Stimulated activated CD4-positive, alpha-beta T cell treated with anti-CD3 and anti-CD28 coated beads, Interleukin-12 subunit alpha, Interleukin-12 subunit beta, amount 100 ng/mL, for 4 hours (primary cell): ENCODE measurements at places on chromosomes 11 and 22.
A peak's percentile ranks its signal among the peaks of the same experiment; 100 is the strongest.

DNA sequence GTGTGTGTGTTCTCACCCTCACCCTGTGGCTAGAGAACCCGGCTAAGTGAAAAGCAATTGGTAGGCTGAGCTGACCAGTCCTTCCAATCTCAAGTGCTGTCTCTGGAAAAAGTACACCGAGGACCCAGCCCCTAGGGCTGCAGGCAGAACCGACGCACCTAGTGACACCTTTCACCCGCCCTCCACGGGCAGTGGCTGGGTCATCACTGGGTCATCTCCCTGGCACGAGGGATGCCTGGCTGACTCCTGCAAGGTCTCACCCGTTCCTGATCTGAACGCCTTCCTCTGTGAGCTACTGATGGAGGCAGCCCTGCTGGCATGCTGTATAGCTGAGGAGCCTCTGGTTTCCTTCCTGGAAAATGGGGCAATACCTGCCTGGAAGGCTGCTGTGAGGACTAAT, 311.5 kb downstream of the NTM start:
- DNase-seq, result no peak

DNA sequence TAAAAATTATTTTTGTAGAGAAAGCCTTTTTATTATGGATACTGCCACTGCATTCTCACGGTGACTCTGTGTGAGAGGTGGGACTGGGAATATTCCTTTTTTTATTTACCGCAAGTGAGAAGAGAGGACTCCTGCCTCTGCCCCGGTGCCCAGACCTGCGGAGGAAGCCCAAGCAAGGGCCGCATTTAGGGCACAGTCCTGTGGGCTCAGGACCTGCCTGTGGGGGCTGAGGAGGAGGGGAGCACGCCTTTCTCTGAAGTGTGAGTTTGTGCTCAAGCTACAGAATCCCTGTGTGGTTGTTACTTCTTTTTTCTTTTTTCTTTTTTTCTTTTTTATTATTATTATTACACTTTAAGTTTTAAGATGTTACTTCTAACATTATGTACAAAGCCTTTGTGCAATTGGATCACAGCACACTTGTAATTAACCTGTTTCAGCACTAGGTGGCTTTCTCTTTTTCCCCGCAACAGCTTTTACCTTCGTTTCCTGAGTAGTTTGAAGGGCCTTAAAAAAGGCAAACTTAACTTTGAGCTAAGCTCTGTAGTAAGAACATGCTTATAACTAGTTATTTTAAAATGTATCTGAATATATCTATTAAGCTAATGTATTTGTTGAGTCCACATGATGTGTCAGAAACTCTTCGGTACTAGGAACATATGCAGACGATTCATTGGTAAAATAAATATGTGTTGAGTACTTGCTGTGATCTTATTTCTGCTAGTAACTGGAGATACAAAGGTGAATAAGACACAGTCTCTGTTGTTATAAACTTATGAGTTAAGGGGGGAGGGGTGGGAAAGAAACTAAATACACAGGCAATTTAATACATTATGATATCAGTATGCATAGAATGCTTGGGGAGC, 18.3 kb downstream of the AMOTL1 start:
- no peak for DNase-seq

DNA sequence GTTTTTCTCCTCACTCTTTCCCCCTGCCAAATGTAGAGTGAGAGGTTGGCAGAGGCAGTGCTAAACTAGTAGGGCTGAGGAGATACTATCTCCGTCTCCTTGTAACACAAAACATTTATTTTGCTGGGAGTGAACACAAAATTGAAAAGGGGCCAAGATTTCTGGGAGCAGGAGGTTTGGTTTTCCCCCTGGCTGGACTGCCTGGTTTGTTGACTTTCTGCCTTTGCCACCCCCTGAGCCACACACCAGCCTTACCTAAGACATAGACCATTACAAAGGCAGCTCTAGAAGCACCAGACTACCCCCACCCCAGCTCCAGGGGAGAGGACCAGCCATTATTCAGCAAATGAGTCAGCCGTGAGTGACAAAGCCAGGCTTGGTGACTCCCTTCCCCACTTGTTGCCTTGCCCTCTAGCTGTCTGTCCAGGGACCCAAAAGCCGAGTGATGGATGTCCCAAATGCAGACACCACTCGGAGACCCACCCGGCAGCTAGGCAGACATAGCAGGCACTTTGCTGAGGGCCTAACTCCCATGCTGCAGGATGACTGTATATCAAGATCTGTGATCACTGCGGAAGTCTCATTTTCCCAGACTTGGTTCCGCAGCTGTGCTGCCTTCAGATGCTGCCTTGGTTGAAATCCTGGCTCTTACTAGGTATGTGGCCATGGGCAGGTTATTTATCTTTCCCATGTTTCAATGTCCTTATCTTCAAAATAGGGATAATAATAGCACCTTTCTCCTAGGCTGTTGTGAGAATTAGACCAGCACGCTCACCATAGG, 17.7 kb upstream of the CDON start:
- DNase-seq, result no peak

DNA sequence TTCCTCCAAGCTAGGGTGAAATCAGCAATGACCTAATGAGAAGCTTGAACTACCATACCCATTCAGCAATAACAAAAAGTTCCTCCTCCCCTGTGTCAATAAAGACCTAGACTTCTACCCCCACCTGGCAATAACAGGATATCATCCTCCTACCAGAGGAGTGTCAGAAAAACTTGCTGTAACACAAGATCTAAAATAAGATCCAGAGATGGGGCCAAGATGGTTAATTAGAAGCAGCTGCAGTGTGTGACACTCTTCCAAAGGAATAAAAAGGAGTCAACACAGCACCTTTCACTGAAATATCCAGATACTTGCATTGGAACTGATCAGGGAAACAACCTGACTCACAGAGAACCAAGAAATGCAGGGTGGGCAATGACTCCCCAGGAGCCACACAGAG, 84.4 kb upstream of the ARHGAP42 start:
- no peak for DNase-seq

DNA sequence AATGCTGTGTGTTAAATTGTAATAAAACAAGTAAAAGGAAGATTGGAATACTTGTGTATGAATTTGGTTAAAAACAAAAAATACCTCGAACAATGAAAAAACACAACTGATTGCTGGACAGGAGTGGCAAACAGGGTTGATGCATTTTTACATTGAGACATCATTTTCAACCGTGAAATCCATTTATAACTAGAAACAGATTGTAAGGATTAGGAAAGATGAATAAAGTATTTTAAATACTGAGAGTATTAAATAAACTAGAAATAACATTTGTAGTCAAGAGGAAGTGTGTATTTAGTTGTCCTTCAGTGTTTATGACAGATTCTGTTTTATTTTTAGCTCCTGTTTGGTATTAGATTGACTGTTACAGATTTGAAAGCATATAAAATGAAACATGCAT, 5.4 kb downstream of the ATM start:
- no peak for DNase-seq

DNA sequence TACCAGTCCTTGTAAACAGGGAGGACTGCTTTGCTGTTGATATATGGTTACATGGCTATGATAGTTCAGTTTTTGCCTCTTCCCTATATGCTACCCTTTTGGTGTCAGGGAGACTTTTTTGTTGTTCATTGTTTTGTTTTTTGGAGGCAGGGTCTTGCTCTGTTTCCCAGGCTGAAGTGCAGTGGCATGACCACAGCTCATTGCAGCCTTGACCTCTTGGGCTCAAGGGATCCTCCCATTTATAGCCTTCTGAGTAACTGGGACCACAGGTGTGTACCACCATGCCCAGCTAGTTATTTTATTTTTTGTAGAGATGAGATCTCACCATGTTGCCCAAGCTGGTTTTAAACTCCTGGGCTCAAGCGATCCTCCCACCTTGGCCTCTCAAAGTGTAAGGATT, 38.6 kb upstream of the SPTBN2 start:
- no peak for DNase-seq

- no peak for DNase-seq
Measured at GRCh38 chr11:64888729-64889511, 10.5 kb upstream of the EHD1 start.

DNA sequence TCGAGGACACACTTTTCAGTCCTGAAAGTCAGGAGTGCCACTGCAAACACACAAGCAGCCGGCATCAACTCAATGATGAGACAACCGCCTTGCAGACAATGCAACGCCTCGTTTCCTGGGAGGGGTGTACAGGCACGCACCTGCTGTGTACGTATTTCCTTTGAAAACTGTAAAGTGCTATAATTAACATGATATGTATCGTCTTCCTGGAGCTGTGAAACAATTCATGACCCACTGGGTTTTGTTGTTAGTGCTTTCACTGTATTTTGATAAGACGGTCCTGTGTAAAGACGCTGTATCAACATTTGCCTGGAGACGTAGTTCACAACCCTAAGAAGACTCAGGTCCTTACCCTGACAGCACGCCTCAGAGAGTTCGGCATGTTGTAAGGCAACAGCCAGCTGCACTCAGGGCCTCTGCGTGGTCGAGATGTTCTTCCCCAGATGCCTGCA, 105.7 kb upstream of the ANO1 start:
- DNase-seq, result no peak

- no peak for DNase-seq
Measured at GRCh38 chr11:27191639-27192038, 151.0 kb downstream of the BBOX1 start.

DNA sequence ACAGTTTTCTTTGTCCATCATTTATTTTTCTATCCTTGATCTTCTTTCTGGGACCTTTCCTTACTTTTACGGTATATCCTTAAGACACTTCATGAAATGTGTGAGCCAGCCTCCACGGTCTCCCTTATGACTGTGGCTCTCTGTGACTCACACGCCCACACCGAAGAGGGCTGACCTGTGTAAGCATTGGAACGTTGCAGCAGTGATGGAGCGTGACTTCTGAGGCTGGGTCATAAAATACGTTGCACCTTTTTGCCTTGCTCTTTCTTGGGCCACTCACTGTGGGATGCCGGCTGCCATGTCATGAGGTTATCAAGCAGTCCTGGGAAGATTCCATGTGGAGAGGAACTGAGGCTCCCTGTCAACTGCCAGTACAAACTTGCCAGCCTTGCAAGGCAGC, 96.3 kb upstream of the RAB1B start:
- peak; percentile 5 for DNase-seq

DNA sequence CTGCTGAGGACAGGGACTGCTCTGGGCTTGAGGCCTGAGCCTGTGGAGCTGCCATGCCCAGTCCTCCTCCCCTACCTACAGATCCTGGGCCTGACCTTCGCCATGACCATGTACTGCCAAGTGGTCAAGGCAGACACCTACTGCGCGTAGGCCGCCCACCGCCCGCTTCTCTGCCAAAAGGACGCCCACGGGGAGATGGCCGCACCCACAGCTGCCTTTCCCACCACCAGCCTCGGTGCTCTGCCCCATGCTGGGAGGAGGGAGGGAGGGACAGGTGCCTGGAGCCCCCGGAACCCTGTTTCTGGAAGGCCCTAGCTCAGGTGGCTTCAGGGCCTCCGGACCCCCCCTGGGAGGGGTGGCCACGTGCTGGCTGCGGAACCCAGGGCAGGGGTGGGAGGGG, 23.8 kb downstream of the TSPAN4 start:
- DNase-seq, result no peak

DNA sequence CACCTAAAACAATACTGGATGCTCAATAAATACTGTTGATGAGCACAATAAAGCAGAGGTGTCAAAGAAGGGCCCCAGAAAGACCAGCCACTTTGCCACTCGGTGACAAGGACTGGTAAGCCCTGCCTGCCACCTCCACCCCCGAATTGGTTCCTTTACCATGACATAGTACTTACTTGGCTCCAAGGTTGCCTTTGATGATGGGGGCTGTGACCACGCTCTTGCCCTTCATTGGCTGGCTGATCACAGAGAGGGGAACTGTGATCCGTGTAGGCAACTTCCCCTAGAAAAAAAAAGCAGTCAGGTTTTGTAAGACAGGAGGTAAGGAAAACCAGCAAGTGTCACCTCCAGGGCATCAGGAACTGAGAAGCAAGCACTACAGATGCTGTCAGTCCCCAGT, 29.7 kb downstream of the NFRKB start:
- no peak for DNase-seq

GRCh38 chr11:21912285-21912684, 280.6 kb upstream of the ANO5 start:
- DNase-seq, result no peak

DNA sequence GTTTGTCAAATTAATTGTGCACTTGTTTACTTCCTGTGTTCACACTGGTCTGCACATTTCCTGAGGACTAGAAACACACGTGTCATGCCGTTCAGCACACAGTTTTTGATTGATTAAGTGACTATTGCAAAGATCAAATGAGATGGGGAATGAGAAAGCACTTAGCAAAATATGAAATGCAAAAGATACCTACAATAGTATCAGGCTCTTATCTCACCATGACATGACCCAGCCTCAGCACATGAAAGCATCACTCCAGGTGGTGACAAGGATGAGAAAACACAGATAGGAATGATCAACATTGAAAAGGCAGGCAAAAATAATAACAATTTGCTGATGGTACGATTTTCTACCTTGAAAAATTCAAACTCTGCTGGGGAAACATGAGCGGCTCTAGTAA, 42.1 kb upstream of the TP53I11 start:
- no peak for DNase-seq

DNA sequence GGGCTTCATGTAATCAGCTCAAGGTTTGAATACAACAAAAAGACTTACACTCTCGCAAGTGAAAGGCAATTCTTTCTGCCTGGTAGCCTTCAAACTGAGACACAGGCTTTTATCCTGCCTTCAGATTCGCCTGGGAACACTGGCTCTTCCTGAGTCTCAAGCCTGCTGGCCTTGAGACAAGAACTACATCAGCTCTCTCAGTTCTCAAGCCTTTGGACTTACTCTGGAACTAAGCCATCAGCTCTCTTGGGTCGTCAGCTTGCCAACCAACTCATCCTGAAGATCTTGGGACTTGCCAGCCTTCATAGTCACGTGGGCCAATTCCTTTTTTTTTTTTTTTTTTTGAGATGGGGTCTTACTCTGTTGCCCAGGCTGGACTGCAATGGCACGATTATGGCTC, 35.7 kb upstream of the LRRC10B start:
- DNase-seq, result no peak

DNA sequence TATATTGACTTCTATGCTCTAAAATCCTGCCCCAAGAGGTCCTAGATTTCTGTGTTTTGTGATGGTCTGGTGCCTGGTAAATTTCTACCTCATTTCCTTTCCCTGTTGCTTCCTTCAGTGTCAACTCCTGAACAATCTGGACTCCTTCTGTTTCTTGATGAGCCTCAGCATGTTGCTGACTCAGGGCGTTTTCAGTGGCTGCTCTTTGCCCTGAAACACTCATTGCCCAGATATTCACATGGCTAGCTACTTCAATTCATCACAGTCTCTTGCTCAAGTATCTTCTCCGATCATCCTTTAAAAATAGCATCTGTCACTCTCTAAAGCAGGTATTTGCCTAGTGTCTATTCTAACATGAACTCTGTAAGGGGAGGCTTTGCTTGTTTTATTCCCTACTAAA, 526.3 kb upstream of the RAG2 start:
- no peak for DNase-seq

DNA sequence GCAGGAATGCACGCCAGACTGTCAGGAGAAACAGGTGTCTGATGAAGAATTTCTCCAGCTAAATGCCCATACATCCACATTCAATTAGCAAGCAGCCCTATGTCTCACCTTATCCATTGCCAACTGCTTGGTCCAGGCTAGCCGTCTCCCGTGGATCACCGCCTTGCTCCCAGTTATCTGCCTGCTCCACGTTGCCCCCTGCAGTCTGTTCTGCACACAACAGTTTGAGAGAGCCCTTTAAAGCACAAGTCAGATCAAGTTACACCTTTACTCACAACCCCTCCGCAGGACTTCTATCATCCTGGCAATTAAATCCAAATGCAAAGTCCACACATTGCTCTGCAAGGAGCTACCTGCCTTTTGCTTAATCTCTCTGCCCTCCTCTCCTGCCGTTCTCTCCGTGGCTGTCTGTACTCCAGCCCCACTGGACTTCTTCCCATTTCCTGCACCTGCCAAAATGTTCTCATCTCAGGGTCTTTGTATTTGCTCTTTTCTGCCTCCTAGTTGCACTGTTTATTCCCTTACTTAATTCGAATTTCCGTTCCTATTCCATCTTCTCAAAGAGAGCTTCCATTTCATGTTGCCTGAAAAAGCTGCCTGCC, 185.3 kb upstream of the LARGE1 start:
- DNase-seq, result peak; percentile 2
